ENCODE measurements at places on chromosomes 12 and 14.

- no peak for DNase-seq
Measured at GRCh38 chr12:112096667-112097066, 11.9 kb downstream of the NAA25 start.

DNA sequence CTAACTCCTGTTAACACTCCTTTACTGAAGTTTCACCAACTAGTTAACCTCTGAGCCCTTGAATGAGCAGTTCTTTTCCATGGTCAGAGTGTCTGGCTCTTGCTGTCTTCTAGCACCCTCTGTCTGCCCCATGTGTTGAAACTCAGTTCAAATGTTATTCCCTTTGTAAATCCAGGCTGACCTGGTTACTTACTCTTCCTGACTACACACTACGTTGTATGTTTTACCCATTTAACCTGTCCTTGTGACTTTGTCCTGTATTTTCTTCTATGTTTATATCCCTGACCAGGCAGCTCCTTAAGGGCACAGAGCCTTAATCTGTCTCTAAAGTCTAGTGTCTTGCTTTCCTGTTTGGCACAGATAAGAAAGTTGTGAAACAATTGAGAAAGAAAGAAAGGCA is 389.0 kb upstream of the RPL10L start:
- DNase-seq = no peak

GRCh38 chr14:72521045-72521444 is 372.9 kb downstream of the DPF3 start:
- DNase-seq = no peak

GRCh38 chr12:977156-977555 is 13.9 kb upstream of the ERC1 start:
- no peak for DNase-seq

DNA sequence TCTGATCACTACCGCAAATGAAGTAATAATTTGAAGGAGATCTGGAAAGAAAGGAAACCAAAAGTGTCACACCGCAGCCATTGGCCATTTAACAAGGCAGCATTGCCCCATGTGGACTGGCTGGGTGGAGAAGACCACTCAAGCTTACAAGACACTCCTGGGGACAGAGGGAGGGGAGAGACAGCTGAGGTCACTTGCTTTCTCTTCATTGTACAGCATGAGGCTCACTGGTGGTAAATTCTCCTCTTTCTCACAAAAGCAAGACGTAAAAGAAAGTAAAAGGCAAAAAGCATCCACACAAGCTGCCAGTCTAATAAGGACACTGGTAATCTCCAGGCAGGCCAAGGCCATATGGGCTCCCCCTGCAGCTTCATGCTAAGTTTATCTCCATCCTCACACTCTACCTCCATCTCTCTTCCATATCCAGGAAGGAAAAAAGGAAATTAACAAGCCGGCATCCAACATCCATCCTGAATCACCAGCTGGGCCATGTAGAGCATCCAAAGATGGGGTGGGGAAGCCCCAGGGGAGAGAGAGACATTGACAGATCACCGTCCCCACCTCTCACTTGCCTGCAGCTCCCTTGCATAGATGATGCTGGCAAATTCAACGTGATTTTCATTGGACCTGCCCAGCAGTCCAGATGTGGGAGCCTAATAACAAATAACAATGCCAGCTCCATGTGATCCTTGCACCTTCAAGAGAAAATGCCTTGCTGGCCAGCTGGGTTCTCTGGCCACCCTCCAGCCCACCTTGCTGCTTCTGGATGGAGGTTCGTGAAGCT is 100.6 kb downstream of the DPF3 start:
- no peak for DNase-seq

GRCh38 chr12:57590864-57591781 is at the start of gene PIP4K2C:
PIP4K2C (plus strand) TSS chr12:57591192; CDS start chr12:57591290, 98 bp downstream.
- peak; percentile 69 for DNase-seq

GRCh38 chr12:4468994-4469393 is 23.4 kb upstream of the FGF6 start:
- no peak for DNase-seq

Measured in activated gamma-delta T cell (primary cell).